ENCODE measurements at places on chromosomes 4 and X.

GRCh38 chr4:100816436-100817045 lies 298.7 kb upstream of the EMCN start:
- DNase-seq = no peak

DNA sequence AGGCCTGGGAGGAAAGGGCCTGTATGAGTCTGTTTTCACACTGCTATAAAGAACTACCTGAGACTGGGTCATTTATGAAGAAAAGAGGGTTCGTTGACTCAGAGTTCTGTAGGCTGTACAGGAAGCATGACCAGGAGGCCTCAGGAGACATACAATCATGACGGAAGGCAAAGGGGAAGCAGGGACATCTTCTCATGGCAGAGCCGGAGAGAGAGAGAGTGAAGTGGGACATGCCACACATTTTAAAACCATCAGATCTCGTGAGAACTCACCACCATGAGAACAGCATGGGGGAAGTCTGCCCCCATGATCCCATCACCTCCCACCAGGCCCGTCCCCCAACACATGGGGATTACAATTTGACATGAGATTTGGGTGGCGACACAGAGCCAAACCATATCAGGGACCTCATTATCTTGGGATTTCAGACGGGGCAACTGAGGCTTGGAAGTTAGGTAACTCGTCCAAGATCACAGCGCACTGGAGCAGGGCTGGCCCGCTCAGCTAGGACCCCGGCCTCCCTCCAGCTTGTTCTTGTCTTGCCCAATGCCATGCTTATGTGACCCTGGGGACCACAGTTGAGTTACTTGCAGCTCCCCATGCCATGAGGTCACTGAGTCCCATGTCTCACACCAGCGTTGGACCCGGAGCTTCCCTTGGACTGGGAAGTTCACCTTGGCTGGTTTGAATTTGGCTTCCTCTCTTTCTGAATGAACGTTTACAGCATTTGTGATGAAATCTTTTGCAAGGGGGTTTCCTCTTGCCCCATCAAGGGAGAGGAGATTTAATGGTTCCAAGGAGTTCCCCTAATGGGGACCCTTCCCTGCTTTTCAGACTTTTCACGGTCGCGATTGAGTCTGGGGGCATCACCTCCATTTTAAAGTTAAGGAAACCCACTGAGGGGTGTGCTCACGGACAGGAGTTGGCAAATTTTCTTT lies 18.1 kb downstream of the HTRA3 start:
- DNase-seq = no peak

GRCh38 chr4:55008166-55009056 lies 117.0 kb downstream of the KDR start:
- no peak for DNase-seq

DNA sequence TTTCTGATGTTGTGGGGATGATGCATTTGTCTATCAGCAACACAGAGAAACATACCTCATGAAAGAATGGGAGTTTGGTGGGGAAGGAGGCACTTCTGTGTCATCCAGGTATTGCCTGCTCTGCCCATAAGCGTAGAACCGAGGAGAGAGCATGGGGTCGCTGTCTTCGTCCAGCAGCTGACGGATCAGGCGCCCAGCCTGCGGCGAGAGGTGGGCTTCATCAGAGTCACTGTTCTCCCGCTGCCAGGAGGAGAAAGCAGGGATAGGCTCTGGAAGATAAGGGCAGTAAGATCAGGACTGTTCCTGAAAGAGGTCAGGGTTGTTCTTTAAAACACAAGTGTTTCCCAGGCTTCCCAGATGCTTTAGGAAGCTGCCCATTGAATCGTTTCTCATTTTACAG lies 52.7 kb upstream of the NAP1L5 start:
- no peak for DNase-seq

DNA sequence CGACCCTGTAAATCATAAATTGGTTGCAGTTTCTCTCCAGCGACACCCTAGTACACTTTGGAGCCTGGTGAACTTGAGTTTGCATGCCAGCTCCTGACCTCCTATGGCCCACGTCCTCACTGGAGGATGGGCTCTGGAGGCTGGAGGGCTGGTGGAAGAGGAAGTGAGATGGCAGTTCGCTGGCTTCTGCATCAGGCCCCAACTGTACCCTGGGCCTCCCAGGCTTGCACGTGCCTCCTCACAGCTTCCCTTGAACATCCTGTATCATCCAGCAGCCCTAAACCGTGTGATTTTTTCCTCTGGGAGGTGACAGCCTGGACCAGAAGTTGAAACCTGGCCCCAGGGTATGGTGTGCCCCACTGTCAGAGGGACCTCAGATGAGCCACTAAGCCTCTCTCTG lies 78.5 kb downstream of the HTRA3 start:
- no peak for DNase-seq

DNA sequence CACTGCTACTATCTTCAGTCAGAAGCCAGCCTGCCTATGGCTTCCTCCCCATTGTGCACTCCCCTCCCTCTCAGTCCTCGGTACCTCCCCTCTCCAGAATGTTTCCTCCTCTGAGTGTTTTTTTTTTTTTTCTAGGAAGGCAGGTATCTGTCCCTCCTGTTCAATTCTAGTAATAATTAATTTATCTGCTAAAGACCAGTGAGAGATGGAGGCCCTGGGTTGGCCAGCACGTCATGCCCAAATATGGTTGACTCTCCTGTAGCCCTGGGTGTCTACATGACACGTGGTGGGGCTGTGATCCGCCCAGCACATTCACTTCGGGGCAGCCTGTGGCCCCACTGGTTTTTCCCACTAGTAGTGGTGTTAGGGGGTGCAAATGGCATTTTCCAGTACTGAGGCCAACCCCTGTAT lies 1.8 kb downstream of the FLNA start:
- DNase-seq = no peak

DNA sequence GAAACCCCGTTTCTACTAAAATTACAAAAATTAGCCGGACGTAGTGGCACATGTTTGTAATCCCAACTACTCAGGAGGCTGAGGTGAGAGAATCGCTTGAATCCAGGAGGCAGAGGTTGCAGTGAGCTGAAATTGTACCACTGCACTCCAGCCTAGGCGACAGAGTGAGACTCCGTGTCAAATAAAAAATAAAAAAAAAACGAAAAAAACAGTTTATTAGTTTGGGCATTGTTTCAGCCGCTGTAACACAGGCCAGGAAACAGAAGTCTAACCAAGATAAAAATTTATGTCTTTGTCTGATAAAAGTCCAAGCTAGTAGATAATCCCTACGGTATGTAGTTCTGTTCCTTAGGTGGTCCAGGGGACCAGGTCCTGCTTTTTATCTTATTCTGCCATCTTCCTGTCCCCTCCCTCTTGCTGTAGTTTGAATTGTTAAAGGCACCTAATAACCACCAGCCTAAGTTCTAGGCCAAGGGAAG lies 21.4 kb downstream of the USO1 start:
- no peak for DNase-seq

- DNase-seq = no peak
Measured at GRCh38 chrX:153922932-153923857, 2.9 kb downstream of the ARHGAP4 start.
